ENCODE measurements at places on chromosomes 3 and 15.

DNA sequence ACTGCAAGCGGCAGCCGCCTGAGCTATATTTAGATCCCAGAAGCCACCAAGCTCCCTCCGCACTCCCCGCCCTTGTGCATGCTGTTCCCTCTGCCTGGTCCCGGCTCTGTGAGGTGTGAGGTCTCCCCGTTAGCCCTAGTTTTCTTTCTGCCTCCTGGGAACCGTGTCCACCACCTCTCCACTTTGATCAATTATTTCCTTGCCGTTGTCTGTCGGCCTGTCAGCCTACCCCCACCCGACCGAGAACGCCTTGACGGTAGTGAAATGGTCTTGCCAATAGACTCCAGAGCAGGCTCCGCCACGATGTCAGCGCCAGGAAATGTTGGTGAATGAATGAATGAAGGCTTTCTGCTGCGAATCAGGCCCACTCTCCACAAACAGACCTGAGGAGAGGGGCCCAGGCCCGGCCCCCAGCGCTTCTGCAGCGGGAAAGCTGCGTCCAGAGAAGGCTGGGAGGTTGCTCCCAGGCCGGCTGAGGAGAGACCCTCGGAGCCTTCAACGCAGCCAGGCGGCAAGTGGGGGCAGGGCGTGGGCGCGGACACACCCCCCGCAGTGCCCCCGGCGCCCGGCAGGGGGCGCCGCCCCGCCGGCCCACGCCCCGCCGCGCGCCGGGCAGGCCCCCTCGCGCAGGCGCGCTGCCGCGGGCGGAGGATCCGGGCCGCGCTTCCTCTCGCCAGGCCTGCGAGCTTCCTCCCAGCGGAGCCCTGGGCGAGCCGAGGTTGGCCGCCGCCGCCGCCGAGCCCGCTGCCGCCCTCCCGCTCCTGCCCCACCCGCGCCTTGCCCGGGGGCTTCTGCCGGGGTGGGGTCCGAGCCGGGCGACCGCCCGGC, at the start of gene CSK:
Gene CSK, plus strand, starts transcription at position 650 of the 828 bp plus-strand sequence. CDS start 16,218 bp downstream, outside the sequence.
- DNase-seq, result no peak

GRCh38 chr3:185649414-185649813, 63.3 kb downstream of the SENP2 start:
- no peak for DNase-seq

- no peak for DNase-seq
These were observed 12.5 kb downstream of the LSAMP start for GRCh38 chr3:116432795-116433194.

- no peak for DNase-seq
These were observed 127.7 kb downstream of the IL1RAP start for GRCh38 chr3:190641564-190641963.

Data from nucleus accumbens (tissue), 56 donors.